HT-29 (cell line): ENCODE measurements at places on chromosomes 7 and 10. TPM values are rescaled to one million over a fixed set of nuclear protein-coding genes. Genes with fewer than 3 reads are reported as not detected.
A peak's percentile ranks its signal among the peaks of the same experiment; 100 is the strongest.

ANTXRL gene
- total RNA-seq: not detected in 2 replicates

ZNF503 gene
- 4.6 and 8.8 TPM in 2 replicates for total RNA-seq

OR9A2 gene
- total RNA-seq: 0.29 TPM in 1 of 2 replicates, not detected in the other

LIPN gene
- total RNA-seq: not detected in 2 replicates

VSTM4 gene
- total RNA-seq: not detected in 2 replicates

TRUB1 gene
- total RNA-seq: 16.8 and 23.5 TPM in 2 replicates

TMEM236 gene
- total RNA-seq: not detected in 2 replicates

PAX4 gene
- total RNA-seq: 1.0 and 2.5 TPM in 2 replicates

- no peak for DNase-seq
Measured at GRCh38 chr7:29953726-29954347, 35.8 kb downstream of the SCRN1 start.

- DNase-seq: no peak
Measured at GRCh38 chr10:106380706-106381105, 783.8 kb downstream of the SORCS1 start.

DNA sequence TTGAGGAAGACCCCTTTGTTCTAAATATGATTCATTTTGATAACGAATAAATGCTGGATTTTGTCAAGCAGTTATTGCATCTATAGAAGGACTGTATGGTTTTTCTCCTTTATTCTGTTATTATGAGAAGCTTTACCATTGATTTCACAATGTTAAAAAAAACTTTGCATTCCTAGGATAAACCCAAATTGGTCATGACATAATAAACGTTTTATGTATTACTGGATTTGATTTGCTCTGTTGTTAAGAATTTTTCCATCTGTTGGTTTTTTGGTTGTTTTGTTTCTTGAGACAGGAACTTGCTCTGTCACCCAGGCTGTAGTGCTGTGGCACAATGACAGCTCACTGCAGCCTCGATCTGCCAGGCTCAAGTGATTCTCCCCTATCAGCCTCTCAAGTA, 2.2 kb upstream of the DNA2 start:
- DNase-seq: no peak

DNA sequence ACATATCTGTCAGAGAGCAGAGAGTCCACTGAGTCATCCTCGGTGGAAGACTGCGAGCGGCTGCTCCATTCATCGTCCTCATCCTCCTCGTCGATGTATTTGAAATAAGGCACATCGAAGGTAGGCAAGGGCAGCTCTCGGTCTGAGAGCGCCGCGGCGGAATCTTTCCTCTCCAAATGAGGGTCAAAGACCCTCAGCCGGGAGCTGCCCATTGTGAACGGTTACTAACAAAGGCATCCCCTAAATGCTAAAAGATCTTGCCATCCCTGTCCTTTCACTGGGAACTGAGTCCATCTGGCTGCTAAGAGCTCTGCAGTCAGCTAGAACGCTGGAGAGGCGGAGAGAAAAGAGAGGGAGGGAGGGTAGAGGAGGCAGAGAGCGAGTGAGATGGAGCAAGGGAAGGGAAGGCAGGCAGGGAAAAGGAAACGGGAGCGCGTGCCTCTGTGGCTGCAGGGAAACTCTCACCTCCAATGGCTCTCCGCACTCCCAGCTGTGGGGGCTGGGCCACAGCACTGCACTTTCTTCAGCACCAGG, 163.4 kb downstream of the RAPGEF5 start:
- DNase-seq: no peak

DNA sequence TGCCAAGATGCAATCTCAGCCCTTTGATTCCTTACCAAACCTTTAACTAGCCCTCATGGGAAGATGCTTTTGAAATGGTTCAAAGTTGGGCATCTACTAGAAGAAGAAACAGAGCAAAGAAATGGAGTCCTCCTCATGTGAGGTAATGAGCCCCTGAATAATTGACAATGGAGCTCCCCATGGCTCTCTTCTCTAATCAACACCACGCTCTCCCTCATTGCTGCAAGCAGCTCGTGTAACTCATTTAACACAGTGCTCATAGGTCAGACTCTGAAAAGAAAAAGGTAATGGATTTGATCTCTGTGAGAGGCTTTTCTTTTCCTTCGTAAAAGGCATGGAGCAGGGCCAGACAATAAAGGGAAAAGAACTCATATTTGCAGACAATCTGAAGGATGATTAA, 312.8 kb downstream of the PHTF2 start:
- DNase-seq: no peak

GRCh38 chr7:87875151-87876039, 765 bp downstream of the SLC25A40 start:
- DNase-seq: peak; percentile 62

DNA sequence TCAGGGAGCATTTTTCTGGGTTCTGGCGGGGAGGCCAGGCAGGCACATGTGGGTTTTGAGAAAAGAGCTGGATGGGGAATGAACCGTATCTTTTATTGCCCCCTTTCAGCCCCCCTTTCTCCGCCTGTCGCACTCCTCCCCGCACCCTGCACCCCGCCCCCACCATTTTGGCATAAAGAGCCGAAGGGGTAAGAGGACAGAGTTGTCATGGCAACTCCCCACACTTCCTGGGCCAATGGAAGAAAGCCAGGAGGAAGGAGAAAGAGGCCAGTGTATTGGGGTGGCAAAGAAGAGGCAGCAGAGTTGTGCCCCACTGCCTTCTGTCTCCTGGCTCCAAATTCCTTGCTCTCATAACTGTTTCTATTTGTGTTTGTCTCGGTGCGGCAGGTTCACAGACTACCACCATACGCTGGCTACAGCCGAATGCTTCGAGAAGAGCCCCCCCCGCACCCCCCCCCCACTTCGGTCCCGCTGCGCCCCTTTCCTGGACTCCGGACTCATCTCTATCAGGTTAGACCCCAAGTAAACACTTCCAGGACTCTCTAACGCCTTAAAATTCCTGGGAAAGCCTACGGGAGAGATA, 3.4 kb downstream of the KCNIP2 start:
- no peak for DNase-seq

GRCh38 chr7:7510794-7511193, 24.9 kb downstream of the COL28A1 start:
- no peak for DNase-seq

DNA sequence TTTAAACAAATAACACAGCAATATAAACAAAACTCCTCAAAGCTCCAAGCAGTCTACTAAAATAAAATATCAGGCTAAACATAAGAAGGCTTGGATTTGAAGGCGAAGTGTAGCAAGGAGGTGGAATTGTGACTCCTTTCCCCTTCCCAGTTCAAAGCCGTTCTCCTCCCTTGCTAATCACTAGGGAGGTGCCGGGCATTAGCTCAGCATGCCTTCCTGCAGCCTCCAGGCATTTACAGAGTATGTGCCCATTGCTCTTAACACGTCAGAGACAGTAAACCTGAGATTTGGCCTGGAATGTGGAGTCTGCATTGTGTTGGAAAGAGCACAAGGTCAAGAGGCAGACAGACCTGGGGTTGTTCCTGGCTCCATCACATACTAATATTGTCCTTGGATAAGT, 15.6 kb downstream of the CNNM1 start:
- DNase-seq: no peak

DNA sequence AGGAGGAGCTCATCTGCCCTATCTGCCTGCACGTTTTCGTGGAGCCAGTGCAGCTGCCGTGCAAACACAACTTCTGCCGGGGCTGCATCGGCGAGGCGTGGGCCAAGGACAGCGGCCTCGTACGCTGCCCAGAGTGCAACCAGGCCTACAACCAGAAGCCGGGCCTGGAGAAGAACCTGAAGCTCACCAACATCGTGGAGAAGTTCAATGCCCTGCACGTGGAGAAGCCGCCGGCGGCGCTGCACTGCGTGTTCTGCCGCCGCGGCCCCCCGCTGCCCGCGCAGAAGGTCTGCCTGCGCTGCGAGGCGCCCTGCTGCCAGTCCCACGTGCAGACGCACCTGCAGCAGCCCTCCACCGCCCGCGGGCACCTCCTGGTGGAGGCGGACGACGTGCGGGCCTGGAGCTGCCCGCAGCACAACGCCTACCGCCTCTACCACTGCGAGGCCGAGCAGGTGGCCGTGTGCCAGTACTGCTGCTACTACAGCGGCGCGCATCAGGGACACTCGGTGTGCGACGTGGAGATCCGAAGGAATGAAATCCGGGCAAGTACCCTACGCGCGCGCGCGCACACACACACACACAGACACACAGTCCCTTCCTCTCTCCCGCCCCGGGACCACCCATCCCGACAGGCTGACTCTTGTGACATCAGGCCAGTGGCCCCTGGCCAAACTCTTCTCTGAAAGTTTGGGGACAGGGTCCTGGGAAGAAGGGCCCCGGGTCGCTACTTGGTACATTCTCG, 538 bp downstream of the TRIM8 start:
- peak; percentile 86 for DNase-seq

DNA sequence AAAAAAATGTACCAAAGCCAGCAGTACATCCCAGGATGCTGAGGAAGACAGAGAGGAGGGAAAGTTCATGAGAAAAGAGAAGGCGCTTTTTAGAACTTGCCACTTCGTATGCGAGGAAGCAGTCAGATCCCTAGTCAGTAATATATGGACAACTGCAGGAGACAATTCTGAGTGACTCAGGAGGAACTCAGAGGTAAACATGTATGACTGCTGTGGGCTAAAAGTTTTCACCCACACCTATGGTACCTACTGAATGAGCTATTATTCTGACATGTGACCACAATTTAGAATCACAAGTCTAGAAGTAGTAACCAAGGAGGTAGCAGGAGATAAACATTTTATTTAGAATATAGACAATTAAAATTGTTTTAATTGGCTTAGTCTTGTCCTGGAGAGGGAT, 126.5 kb downstream of the ICA1 start:
- no peak for DNase-seq

- no peak for DNase-seq
Measured at GRCh38 chr10:18554479-18554878, 96.9 kb downstream of the NSUN6 start.

DNA sequence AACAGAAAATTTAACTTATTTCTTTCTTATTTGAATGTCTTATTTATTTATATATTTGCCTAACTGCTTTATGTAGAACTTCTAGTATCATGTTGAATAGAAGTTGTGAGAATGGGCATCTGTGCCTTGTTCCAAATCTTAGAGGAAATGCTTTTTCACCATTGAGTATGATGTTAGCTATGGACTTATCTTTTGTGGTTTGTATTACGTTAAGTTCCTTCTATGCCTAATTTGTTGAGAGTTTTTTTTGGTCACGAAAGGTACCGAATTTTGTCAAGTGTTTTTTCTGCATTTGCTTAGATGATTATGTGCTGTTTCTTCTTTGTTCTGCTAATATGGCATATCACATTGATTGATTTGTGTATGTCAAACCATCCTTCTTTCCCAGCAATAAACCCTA, 161.0 kb upstream of the TRIM24 start:
- no peak for DNase-seq

DNA sequence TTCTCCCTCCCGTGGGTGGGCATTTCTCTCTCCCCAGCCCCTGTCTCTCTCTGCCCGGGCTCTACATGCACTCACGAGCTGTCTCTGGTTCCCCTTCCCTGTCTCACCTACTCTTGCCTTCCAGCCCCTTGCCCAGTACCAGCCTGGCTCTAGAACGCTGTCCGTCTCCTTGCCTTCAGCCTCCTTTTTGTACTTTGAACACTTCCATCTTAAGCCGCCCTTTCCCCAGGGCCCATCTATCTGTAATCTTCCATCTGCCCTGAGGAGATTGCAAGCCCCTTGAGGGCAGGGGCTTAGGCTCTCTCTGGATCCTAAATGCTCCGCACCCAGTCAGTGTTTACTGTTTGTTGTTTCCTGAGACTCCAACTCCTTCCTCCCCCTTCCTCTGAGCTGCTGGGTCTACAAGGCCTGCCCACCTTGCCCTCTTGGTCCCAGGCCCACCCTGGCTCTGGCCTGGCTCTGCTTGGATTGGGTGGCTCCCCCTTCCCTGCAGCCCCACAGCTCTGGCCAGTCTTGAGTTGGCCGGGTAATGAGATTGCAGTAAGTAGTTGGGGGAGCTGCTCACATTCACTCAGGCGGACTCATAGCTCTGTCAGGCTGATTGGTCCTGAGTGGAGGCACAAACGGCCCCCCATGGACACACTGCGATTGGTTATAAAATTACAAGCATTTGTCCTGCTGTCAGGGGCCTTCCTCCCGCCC, 28.3 kb downstream of the POLL start:
- no peak for DNase-seq

- peak; percentile 80 for DNase-seq
Measured at GRCh38 chr10:61140765-61141392, 196.9 kb upstream of the RHOBTB1 start.

DNA sequence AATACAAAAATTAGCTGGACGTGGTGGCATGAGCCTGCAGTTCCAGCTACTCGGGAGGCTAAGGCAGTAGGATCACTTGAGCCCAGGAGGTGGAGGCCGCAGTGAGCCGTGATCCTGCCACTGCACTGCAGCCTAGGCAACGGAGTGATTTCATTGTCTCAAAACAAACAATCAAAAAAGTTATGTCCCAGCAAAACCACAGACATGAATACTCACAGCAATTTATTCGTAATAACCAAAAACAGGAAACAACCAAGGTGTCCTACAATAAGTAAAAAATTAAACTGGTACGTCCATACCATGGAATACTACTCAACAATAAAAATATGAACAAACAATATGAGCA, 11.6 kb upstream of the CYTH3 start:
- no peak for DNase-seq

GRCh38 chr10:5663692-5664427, 2.5 kb downstream of the ASB13 start:
- no peak for DNase-seq

DNA sequence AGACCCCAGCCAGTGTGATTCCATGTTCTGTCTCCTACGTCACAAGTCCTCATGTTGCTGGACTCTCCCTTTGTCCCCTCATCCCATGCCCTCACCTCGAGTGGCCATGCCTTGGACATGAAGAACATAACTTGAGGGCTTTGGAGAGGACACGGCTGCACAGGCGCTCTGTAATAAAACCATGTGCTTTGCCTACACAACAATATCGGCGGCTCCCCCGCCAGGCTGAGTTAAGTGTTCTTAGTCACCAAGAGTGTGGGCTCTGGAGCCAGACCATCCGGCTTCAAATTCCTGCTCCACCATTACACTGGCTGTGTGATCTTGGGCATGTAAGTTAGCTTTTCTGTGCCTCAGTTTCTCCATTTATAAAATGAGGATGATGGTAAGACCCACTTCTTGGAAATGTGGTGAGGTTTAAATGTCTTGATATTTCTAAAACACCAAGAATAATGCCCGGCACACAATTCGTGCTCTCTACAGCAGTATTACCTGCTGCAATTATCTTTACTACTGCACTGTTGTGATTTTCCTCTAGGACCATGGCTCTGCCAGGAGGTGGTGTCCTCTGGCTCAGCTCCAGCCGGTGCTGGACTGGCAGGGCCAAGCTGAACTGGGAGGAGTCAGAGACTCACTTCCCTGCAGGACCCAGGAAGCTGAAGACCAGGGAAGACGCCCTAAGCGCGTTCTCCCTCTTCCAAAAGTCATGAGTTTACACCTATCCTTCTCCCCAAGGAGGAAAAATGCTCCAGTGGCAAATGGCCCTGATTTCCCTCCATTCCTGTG, 15.7 kb downstream of the SLIT1 start:
- peak; percentile 68 for DNase-seq

DNA sequence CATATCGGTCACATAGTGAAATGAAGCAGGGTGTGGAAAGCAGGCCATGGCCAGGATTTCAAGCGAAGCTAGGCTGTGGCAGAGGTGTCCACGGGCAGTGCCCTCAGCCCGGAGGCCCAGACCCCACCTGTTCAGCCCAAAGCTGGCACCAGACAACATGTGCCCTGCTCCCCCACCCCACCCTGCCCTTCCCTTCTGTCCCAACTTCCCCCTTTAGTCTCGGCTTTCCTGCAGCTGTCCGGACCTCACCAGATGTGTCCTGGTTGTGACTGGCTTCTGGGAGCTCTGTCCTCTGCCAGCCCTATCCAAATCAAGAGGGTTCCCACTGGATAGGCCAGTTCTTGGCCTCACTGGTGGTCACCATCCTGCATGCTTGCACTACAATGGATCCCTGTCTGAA, 37.3 kb downstream of the ADAM12 start:
- no peak for DNase-seq
